ENCODE measurements at places on chromosomes 3 and 15.

- DNase-seq, result no peak
These were observed 393.2 kb downstream of the ERC2 start for GRCh38 chr3:56075089-56075488.

GRCh38 chr3:46491089-46492070 is 6.4 kb upstream of the RTP3 start:
- no peak for DNase-seq

DNA sequence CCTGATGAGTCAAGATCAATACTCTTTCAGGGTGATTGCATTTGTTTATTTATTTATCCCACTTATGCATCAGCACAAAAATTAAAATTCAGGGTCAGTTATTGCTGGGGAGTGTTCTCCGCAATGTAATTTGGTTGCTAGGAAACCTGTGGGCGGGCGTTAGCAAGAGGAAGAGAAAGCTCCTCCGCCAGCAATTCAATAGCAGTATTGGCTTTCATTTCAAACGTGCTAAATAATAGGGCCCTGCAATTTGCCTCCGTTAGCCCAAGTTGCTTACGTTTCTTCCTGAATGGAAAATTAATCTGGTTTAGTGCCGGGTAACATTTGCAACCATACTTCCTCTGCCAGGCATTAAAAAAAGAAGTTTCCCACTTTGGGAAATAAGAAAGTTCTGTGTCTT is 35.5 kb upstream of the PLCL2 start:
- peak; percentile 56 for DNase-seq

GRCh38 chr3:99633887-99634558 is 4.4 kb upstream of the COL8A1 start:
- no peak for DNase-seq

DNA sequence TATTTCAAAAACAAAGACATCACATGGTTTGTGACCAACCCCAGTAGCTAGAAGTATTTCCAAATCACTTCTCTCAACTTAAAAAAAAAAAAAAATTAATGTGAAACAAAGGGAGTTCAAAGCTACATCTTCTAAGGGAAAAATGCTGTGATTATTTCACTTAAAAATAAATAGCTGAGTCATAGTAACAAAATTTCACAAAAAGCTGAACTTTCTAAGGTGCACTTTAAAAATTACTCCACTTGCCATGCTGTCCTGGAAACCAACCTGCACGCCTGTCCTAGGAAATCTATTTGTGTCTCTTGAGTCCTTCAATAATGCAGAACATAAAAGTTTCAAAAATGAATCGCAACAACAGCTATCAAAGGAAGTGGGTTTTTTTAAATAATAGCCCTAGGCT is 1.8 kb downstream of the ACAP2 start:
- no peak for DNase-seq

DNA sequence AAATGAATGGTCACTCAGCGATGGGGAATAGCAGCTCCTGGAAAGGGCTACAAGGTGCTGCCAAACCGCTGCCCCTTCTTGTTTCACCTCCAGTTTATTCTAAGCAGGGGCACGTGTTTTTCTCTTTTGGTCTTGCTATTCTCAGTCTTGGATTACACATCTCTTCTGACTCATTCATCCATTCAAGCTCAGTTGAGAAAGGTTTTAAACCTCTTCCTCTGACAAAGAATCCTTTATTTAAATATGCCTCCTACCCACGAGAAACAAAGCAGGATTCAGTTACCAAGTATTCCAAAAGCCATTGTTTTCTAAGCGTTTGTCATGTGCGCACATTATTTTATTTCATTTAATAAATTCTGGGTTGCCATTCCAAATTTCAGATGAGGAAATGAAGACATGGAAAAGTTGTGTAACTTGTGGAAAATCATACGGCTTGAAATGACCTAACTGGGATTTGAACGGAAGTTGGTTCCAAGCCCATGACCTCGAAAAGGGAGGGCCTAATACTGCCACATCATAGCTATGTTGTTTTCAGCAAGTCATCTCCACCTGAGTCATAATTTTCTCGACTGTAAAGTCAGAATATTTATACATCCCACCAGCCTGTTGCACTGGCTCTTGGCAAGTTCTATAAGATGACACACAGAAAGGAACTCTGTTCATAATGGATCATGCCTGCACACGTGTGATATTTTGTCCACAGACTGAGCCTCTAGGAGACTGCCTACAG is 292.0 kb upstream of the SLCO3A1 start:
- no peak for DNase-seq

DNA sequence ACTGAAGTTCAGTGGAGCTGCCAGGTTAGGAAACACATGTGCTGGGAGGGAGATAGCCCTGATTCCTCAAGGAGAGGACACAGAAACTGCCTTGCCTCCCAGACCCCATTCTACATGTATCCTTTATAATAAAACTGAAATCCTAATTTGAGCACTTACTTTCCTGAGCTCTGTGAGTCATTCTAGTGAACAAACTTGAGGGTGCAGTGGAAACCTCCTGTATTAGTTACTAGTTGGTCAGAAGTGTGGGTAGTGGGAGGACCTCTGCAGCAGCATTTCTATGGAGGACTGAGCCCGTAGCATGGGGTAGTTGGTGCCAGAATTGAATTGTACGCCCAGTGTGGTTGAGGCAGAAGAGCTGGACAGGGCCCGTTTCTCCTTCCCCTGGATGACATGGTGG is 23.9 kb downstream of the ATP1B3 start:
- no peak for DNase-seq

GRCh38 chr3:194249323-194250097 is 101.6 kb downstream of the CPN2 start:
- DNase-seq, result no peak

- no peak for DNase-seq
These were observed 624.8 kb downstream of the NTRK3 start for GRCh38 chr15:87631775-87632174.

GRCh38 chr3:143288944-143289343 is 169.4 kb downstream of the CHST2 start:
- DNase-seq, result no peak

DNA sequence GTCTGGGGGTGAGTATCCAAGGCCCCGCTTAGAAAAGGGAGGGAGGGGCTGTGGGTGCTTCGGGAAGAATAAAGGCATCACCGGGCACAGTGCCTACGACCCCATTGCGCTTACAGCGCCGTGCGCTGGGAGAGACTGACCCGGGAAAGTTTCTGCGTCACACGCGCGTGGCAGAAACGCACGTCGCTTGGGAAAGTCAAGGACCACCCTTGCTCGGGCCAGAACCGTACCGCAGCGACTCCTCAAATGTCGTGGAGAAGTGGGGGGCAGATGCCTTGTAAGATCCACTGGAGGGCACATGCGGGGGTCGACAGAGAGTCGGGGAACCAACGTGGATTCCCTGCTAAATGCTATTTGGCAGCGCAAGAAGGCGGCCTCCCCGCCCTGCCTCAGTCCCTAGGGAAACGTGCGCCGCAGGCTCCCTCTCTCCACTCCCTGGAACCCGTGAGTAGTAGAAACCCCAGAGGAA is 2.4 kb downstream of the ADAMTS9 start:
- peak; percentile 52 for DNase-seq

DNA sequence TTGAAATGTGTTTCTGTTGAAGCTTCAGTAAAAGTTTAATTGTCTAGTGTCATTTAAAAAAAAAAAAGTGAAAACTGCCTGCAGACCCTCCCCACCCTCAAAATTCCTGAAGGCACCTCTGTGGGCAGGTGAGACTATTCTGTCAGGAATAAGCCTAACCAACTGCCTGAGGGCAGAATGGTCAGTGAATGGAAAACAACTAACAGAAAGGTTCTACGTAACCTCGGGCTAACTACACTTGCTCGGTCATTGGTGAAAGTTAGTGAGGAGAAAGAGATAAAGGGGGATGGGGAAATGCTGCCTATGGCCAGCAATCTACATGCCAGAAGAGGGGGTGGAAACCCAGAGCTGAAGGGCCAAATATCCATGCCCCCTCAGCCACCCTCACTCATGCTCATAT is 108.6 kb upstream of the SLC24A5 start:
- DNase-seq, result no peak

- no peak for DNase-seq
These were observed 58.8 kb downstream of the GADL1 start for GRCh38 chr3:30835667-30836066.

DNA sequence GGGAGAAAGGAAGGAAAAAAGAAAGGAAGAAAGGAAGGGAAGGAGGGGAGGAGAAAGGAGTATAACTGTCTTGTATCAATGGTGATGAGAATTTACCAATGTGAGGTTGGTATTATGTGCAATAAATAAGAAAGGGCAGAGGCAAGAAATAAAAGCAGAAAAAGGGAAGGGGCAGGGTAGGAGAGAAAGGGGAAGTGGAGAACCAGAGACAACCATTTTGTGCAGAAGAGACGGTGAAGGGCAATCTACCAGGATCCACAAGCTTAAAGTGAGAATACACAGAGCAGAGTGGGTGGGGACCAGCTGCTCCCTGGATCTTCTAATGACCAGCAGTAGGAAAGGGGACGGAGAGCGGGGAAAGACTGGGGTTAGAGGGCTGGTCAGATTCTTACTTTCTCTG is 106.9 kb upstream of the SLCO2A1 start:
- DNase-seq, result no peak

DNA sequence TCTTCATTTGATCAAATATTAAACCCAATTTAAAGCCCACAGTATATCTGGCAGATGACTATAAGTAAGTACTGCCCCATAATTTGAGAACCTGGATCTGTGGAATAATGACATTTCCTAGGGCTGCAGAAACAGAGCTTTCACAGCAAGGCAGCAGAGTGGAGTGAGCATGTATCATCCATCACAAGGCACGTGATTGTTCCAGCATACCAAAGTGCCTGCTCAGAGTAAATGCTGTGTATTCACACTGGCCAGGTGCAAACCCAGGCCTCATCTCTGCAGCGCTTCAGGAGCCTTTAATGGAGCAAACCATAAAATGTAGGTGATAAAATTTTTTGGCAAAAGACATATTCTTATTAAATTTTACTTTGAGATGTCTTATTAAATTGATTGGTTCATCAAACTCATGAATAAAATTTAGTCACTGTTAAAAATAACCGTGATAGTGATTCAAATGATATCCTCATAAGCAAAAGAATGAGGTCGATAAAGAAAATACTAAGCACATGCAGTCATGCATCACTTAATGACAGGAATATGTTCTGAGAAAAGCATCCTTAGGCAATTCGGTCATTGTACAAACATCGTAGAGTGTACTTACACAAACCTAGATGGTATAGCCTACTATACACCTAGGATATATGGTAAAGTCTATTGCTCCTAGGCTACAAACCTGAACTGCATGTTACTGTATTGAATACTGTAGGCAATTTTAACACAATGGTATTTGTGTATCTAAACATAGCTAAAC is 99.3 kb upstream of the SLC24A5 start:
- DNase-seq, result no peak

DNA sequence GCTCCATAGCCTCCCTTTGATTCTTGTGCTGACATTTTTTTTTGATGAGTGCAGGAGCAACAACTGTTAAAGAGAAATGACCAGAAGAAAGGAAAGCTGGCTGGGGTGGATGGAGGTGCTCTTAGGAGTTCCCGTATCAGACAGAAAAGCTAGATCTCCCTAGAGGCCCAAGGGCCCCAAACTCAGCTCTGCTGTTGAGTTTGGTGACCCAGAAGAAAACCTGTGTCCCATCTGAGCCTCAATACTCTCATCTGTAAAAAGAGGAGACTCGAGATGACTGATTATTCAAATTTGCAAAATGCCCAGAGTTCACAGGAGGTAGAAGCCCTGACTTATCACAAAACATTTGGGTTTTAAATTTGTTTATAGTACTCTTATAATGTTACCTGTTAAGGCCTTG is 142.4 kb downstream of the TIGIT start:
- no peak for DNase-seq

GRCh38 chr15:58548308-58549012 is 116.7 kb downstream of the LIPC start:
- no peak for DNase-seq

DNA sequence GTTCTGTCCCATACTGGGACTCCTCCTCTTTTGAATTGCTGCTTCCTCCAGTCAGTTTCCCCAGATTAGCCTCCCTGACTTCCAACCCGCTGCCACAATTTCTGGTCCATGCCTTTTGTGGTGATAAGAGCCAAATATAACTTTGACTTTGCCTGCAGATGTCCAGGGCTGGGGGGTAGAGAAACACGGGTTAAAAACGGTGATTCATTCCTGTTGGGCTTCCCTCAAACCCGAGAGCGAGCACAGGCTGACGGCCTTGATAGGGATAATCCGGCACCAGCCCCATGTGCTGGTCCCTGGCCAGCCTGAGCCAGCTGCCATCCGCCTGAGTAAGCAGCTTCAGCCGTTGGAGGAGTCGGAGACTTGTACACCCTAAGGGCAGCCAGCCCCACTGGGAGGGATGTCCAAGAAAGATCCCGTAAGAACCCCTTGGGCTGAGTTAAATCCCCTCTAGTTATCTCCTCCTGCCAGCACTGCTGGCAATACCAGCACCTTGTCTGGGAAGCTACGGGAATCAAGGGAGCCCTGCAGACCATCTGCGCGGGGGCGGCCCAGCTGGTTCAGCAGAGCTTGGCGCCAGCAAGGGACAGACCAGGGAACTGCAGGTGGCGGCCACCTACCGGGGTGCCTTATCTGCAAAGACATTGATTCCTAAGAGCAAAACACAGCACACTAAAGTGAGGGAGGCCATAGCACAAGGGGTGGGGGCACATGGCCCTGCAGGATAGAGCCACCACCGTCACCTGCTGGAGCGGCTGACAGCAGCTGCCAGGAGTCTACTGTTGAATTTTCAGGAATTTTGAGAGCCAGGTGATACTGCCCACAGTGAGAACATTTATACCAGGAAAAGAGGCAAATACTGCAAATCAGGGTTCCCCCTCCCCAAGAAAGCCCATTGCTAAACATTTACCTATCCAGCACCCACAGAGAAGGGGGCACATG is 18.1 kb downstream of the CSPG4 start:
- peak; percentile 76 for DNase-seq

DNA sequence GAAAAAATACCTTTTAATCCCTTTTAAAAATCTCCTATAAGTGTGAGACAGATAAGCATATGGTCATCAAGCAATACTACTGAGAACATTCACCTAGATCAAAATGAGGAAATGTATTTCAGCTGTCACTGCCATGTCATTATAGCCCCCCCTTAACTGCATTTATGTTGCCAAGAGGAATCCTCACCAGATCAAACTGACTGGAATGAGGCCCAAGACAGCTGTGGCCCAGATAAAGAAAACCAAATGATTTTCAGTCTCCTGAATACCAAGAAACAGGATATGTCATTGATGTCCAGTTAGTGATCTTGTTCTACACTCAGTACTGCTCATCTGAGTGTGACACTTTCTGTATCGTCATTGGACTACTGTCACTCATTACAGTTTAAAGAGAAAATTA is 35.1 kb upstream of the CPB1 start:
- DNase-seq, result no peak

DNA sequence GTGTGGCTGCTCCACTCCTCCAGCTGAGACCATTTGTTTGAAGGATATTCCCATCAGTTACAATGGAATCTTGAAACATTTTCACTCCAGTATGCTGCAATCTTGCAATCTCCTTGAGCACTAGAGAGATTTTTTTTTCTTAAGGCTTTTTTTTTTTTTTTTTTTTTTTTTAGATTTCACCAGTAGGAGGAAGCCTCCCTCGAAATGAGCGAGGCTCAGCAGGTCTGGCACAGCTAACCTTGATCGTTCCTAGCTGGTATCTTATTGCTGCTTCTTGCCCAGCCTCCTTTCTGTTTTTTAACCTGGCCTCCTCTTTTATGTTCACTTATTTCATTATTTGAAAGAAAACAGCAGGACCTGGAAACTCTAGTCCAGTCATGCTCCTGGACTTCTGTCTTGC is 48.1 kb downstream of the RAP2B start:
- no peak for DNase-seq

Data from left ventricle myocardium inferior (tissue), 1 donor.